H9 (cell line): ENCODE measurements at places on chromosomes 1 and 21.
A peak's percentile ranks its signal among the peaks of the same experiment; 100 is the strongest.

GRCh38 chr1:195065437-195065836 is 1542.8 kb downstream of the KCNT2 start:
- H3K4me1 ChIP-seq: no peaks in the 10 kb centered on the region
- no peak overlapping the region for H3K27ac ChIP-seq
- H3K4me3 ChIP-seq: no peak overlapping the region
- DNase-seq: no peak

- H3K27ac ChIP-seq: no peak overlapping the region
- peaks cover 2% of the 10 kb centered on the region; the same call in 1 of the 2 replicates for H3K4me1 ChIP-seq
- DNase-seq: no peak
Measured at GRCh38 chr1:36842448-36842847, 191.9 kb downstream of the GRIK3 start.

- H3K4me1 ChIP-seq: peaks cover 8% of the 10 kb centered on the region; the same call in 1 of the 2 replicates
- H3K4me3 ChIP-seq: peak overlapping the region; percentile 43; the same call in 1 of the 3 replicates
- no peaks in the 10 kb centered on the region for H3K27me3 ChIP-seq
- DNase-seq: peak; percentile 47
Measured at GRCh38 chr1:5267603-5268235, 613.3 kb downstream of the AJAP1 start.

DNA sequence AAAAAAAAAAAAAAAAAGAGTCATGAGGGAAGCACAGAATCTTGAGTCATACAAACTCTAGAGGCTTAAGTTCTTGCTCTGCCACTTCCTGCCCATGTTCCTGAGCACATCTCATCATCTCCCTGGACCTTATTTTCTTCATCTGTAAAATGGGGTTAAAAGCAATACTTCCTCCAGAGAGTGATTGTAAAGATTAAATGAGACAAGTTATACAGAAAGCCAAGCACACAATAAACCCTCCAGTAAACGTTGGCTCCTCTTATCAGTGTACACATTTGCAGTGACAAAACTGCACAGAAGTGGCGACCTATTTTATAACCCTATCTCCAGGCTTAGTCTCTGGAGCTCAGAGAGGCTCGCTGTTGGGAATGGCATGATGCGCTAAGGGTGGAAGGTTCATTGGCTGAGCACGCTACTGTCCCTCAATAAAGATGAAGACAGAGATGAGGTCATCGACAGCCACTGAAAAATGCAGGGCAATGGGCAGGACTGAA is 82.1 kb downstream of the RRAGC start:
- no peak for DNase-seq
- no peaks in the 10 kb centered on the region; the same call in 2 of the 3 replicates for H3K36me3 ChIP-seq
- H3K4me3 ChIP-seq: no peak overlapping the region
- H3K4me1 ChIP-seq: no peaks in the 10 kb centered on the region; the same call in 1 of the 2 replicates
- H3K27me3 ChIP-seq: no peaks in the 10 kb centered on the region

- no peak overlapping the region for H3K4me3 ChIP-seq
- no peaks in the 10 kb centered on the region for H3K36me3 ChIP-seq
- no peaks in the 10 kb centered on the region for H3K27me3 ChIP-seq
- no peak overlapping the region for H3K27ac ChIP-seq
Measured at GRCh38 chr1:61233121-61233660, 150.8 kb downstream of the NFIA start.

- H3K4me3 ChIP-seq: no peak overlapping the region
- H3K4me1 ChIP-seq: peaks cover 6% of the 10 kb centered on the region; the same call in 1 of the 2 replicates
- H3K27ac ChIP-seq: no peak overlapping the region
- peaks cover 1% of the 10 kb centered on the region; the same call in 1 of the 2 replicates for H3K36me3 ChIP-seq
- no peak for DNase-seq
Measured at GRCh38 chr21:15772654-15773053, 42.9 kb downstream of the USP25 start.

- no peak overlapping the region; the same call in 2 of the 3 replicates for H3K4me3 ChIP-seq
- no peaks in the 10 kb centered on the region for H3K4me1 ChIP-seq
- no peaks in the 10 kb centered on the region for H3K27me3 ChIP-seq
Measured at GRCh38 chr21:34152500-34152899, 79.1 kb downstream of the MRPS6 start.

- H3K4me3 ChIP-seq: no peak overlapping the region
- H3K27me3 ChIP-seq: no peaks in the 10 kb centered on the region
- DNase-seq: no peak
Measured at GRCh38 chr1:219902951-219903350, 25.4 kb downstream of the SLC30A10 start.

DNA sequence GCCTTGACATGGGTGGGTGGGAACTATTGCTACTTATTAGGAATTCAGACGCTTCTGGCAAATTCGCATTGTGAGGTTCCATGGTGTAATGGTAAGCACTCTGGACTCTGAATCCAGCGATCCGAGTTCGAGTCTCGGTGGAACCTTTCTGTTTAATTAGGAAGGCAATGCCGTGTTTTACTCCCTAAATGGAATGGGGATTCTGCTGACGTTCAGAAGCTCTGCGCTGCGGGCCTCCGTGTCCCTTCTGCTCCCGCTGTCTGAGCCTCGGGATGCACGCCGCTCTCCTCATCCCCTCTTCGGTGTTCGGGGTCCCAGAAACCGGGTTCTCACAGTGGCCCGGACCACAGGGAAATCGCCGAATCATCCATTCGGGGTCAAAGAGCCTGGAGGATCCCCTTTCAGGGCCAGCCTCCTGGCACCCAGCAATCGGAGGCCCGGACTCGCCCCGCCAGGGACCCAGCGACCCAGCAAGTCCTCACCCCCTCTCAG is 280.3 kb downstream of the FAM72C start:
- no peaks in the 10 kb centered on the region for H3K36me3 ChIP-seq
- H3K27ac ChIP-seq: no peak overlapping the region
- no peak overlapping the region for H3K4me3 ChIP-seq
- no peaks in the 10 kb centered on the region for H3K4me1 ChIP-seq
- H3K27me3 ChIP-seq: no peaks in the 10 kb centered on the region
- DNase-seq: no peak

GRCh38 chr1:205680073-205680851 is at the start of gene SLC45A3:
SLC45A3 (minus strand) TSS chr1:205680509; CDS start chr1:205664656, 15,853 bp downstream.
- H3K4me1 ChIP-seq: peaks cover 4% of the 10 kb centered on the region; the same call in 1 of the 2 replicates
- DNase-seq: peak; percentile 75
- H3K27me3 ChIP-seq: no peaks in the 10 kb centered on the region
- no peak within 1 kb of the TSS for H3K27ac ChIP-seq
- no peaks in the 10 kb centered on the region; the same call in 2 of the 3 replicates for H3K36me3 ChIP-seq

DNA sequence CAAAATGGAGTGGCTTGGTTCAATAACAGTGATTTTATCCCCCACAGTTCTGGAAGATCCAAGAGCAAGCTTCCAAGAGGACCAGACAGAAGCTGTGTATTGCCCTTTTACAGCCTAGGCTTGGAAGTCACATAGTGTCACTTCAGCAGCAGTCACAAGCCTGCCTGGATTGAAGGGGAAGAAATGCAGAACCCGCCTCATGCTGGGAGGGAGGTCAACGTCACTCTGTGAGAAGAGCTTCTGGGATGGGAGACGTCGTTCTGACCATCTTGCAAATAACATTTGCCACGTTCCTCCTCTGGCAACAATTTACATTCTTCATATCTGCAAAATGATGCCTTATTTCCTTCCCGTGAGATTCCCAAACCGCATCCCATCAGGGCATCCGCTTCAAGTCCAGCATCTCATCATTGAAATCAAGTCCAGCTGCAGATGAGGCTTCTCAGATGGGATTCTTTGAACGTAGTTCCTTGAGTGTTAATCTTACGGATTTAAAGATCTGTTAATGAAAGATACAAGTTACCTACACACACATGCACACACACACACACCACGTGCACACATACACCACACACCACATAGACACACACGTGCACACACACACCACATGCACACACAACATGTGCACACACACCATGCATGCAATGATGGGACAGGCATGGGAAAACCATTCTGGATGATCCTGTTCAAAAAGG is 23.9 kb upstream of the KIF1B start:
- DNase-seq: no peak
- no peaks in the 10 kb centered on the region for H3K4me1 ChIP-seq
- no peak overlapping the region for H3K27ac ChIP-seq
- no peaks in the 10 kb centered on the region for H3K27me3 ChIP-seq

GRCh38 chr1:230612651-230613050 is 29.6 kb upstream of the COG2 start:
- H3K4me1 ChIP-seq: peaks cover 2% of the 10 kb centered on the region; the same call in 1 of the 2 replicates
- H3K4me3 ChIP-seq: no peak overlapping the region
- no peak for DNase-seq
- no peaks in the 10 kb centered on the region for H3K36me3 ChIP-seq
- H3K27ac ChIP-seq: no peak overlapping the region

DNA sequence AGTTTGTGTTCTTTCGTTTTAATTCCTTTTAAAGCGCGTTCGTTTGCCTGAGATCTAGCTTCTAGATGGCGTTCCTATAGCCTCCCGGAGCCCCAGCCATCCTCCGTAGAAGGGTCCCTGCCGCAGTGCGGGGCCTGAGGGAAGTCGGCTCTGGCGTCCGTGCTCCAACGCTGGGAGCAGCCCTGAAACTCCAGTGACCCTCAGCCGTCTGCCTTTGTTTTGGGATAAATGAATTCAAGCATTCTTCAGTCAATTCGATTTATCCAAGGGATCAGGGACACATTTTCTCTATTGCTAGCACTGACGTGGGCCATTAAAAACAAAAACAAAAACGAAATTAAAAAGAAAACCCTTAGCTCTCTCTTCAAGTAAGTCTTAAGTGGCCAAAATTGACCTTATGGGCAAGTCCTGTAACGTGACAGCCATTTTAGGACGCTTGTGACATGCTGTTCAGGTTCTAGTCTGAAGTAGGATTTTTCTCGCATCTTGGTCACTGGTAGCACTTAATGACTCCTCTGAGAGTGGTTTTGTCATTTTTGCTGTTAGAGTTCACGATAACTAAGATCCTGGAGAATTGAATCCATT is 742 bp upstream of the HSPA13 start:
- DNase-seq: no peak
- H3K27me3 ChIP-seq: no peaks in the 10 kb centered on the region
- H3K36me3 ChIP-seq: peaks cover 3% of the 10 kb centered on the region; the same call in 1 of the 3 replicates
- peak overlapping the region; percentile 100 for H3K4me3 ChIP-seq
- H3K27ac ChIP-seq: peak overlapping the region; percentile 5

DNA sequence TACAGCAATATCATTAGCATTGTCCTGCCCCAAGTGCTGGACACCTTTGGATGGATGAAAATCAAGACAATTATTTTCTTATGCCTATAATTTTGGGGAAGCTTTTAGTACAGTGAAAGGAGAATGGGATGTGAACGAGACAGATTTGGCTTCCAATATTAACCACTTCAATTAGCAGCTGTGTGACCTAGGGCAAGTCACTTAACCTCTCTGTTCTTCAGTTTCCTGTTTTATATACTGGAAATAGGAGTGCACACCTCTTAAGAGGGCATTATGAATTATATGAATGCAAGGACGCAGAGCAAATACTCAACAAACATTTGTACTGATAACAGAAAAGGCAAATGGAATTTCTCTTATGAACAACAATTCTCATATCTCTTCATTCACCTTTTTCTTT is 18.5 kb downstream of the CYP2J2 start:
- H3K36me3 ChIP-seq: no peaks in the 10 kb centered on the region
- H3K27ac ChIP-seq: no peak overlapping the region
- no peaks in the 10 kb centered on the region for H3K4me1 ChIP-seq
- no peaks in the 10 kb centered on the region for H3K27me3 ChIP-seq
- DNase-seq: no peak
